ENCODE measurements at places on chromosomes 2 and 18.

DNA sequence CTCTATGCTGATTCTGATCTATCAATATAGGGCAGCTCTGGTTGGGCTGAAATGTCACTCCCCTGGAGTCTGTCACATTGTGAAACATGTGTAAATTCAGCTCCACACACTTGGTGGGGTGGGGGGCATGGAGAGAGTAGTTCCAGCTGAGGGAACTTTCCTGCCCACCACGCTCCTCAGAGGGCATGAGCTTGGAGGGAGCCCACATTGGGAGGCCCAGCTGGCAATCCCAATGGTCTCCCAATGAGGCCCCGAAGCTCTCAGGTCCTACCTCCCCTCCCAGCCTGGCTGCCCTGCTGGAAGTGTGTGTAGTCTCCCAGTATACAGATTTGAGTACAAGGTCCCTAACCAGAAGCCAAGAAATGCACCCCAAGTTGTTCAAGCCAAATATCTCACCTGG is 31.5 kb downstream of the GYPC start:
- DNase-seq: no peak

GRCh38 chr18:50159654-50160046 is 35.3 kb downstream of the MYO5B start:
- DNase-seq: no peak

GRCh38 chr2:45669032-45669486 is 17.6 kb downstream of the PRKCE start:
- no peak for DNase-seq

DNA sequence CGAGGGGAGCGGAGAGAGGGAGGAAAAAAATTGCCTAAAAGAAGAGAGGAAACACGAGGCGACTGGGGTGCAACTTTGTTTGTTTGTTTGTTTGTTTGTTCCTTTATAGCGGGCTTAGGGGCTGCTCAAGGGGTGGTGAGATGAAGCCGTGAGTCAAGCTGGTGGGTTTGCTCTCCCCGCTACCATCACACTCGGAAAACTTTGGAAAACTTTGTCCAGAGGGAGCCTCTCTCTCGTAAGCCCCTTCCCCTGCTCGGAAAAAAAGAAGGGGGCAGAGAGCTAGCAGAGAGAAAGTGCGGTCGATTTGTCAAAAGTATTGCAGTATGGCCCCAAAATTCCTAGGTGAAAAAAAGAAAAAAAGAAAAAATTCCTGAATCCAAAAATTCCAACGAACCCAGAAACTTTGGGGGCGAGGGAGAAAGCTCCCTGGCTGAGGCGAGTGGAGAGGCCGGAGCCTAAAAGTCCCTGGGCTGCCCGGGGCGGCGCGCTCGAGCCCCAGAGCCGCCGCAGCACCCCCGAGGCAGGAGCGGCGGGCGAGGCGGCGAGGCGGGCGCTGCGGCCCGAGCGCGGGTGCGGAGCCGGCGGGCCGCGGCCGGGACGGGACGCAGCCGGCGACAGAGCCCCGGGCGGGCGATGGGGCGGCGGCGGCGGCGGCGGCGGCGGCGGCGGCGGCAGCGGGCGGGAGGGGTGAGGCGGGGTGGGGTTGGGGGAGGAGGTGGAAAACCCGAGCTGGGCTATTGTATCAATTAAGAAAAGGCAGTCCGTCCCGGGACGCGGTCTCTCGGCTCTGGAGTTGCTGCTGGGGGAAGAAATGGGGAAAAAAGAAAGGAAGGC is 558 bp upstream of the CYP26B1 start:
- DNase-seq: peak; percentile 8

DNA sequence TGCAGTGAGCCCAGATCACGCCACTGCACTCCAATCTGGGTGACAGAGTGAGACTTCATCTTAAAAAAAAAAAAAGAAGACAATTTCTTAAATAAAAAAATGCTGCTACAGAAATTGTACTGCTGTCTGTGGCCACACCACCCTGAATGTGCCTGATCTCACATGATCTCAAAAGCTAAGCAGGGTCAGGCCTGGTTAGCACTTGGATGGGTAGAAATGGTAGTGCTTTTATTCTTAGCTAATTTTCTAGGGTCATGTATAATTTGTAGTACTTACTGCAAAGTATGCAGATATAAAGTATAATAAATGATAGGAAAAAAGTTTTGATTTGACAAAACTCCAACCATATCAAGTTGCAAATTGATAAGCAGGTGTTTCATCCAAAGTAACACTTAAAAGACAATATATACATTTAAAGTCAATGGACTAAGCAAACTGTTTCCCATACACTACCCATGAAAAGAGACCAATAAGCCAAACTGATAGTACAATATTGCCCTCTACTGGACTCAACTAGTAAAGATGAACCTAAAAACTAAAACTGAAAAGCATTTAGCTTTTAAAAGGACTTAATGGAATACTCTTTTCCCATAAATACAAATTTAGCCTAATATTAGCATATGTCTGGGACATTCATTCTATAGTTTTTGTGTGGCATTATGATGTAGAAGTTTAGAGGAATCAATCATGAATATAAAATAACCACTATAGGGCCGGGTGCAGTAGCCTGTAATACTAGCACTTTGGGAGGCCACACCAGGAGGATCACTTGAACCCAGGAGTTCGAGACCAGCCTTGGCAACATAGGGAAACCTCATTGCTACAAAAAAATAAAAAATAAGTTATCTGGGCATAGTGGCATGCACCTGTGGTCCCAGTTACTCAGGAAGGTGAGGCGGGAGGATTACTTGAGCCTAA is 18.6 kb upstream of the PEX13 start:
- DNase-seq: peak; percentile 57

DNA sequence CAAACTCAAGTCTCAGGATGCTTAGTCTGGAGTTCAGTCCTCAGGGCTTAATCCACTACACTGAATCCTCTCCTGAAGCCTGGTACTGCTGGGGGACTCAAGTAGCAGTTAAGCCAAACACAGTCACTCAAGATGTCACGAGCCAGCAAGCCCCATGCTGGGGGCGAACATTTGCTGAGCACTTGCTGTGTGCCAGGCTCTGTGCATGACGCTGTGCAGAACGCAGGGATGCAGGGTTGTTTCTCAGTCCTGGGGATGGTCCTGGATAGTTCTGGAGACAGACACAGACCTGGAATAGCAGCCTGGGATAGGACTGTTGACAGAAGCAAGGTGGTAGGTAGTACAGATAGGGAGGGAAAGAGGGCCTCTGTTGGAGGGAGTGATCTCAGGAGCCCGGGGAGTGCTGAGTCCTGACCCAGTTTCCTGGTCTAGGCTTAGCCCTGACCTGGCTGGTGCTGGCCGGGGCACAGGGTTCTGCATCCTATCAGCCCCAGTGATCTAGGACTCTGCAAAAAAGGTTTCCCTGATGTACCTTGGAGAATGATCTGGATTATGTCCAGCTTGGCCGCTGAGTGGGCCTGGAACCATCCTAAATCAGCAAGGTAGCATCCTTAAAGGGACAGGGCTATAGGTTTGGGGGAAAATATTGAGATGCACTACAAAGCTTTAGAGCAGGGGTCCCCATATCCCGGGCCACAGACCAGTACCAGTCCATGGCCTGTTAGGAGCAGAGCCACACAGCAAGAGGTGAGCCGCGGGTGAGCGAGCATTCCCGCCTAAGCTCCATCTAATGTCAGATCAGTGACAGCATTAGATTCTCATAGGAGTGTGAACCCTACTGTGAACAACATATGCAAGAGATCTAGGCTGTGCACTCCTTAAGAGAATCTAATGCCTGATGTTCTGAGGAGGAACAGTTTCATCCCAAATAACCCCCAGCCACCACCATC is 54.7 kb upstream of the OTOF start:
- DNase-seq: no peak

DNA sequence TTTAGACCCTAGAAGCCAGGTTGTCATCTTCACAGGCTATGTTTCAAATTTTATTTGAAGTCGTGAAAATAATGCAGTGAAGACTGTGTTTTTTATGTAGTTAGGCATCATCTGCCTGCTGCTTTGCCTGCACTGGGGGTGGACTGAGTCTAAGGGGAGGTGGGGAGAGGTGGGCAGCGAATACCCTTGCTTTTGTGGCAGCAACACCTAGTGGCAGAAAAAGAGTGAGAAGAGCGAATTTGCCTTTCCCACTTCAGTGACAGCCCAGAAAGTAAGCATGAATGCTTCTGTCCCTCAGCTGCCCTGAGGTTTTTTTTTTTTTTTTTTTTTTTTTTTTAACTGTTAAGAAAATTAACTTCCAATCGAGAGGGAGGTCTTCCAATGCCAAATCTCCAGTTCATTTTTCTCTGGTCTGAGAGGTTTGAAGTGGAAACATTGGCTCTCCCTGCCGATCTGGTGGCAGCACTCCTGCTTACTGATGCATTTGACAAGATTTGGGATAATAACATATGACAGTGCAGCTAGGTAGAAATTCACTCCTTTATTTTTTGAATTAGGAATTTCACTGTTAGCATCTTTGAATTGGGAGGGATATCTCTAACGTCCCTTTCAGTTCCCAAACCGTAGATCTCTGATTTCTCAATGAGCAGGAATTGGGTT is 60.3 kb upstream of the LYPD6B start:
- DNase-seq: no peak

DNA sequence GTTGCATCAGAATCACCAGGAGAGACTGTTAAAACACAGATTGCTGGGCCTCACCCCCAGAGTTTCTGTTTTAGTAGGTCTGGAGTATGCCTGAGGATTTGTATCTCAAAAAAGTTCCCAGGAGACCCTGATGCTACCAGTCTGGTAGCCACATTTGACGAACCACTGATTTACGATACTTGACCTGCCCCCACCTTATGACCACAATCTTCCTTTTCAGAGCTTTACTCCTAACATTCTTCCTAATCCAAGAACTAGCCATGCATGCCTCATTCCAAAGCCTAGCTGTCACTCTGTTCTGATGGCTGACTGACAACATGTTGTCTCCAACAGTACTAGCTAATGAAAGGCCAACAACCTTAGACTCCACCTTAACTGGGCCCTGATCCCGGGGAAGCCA is 191.4 kb downstream of the MBD2 start:
- DNase-seq: no peak

GRCh38 chr18:70299393-70299792 is 10.5 kb downstream of the SOCS6 start:
- no peak for DNase-seq

DNA sequence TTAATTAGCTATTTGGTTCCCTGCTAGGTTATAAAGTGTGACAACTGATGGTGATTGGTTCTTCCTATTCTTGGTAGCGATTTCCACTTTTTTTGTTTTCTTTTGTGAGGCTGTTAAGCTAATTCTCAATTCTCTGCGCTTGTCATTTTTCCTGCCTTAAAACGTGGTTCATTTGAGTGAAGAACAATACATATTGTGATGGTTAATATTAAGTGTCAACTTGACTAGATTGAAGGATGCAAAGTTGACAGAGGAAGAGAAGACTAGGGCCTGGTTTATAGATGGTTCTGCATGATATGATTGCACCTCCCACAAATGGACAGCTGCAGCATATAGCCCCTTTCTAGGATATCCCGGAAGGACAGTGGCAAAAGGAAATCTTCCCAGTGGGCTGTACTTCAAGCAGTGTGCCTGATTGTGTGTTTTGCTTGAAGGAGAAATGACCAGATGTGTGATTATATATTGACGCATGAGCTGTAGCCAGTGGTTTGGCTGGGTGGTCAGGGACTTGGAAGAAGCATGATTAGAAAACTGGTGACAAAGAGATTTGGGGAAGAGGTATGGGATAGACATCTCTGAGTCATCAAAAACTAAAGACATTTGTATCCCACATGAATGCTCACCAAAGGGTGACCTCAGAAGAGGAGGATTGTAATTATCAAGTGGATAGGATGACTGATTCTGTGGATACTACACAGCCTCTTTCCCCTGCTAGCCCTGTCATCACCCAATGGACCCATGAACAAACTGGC is 39.4 kb upstream of the ZNF804A start:
- peak; percentile 18 for DNase-seq

DNA sequence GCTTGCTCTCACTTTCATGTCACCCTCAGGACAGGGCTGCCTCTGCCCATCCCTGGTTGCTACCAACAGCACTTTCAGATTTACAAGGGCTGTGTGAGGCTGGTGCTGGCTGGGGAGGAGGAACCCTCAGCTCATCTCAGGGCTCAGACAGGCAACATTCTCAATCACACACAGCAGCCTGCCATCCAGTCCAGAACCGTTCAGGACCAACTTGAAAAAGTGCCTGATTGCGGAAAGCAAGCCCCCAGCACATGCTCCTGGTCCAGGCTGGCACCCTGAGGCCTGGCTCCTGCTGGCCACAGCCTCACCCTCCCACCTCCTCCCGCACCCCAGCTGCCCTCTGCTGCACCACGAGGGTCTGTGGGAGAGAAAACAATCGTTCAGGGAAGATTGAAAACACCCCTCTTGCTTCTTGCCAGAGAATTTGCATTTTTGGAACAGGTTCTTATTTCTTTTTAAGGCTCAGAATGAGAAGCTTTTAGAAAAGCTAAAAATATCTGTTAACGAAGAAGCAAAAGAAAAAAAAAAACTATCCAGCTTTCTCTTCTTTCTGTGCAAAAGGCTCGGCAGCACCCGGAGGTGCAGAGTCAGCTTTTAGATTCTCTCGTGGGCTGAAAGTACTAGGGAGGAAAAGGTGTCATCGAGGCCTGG is 403.8 kb upstream of the ID2 start:
- DNase-seq: no peak

- DNase-seq: no peak
Observed at GRCh38 chr2:159119652-159120257, 151.3 kb downstream of the TANC1 start.

DNA sequence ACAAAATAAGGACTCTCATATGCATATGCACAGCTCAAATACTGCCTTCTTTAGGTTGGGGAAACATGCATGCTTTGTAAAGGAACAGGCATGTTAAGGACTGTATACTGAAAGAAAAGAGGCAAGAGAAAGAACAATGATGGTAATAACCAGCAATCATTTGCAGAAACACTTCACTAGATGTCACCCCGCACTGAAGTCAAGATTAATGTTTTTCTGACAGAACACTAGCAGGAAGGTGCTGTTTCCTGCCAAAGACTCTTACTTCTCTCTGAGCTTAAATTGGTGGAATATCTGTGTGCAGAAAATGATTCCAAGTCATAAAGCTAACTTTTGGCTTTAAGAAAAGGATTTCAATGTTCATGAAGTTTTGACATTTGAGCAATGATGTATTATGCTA is 19.3 kb upstream of the CSRNP3 start:
- no peak for DNase-seq

GRCh38 chr2:129945557-129945956 is 33.9 kb upstream of the RAB6C start:
- no peak for DNase-seq

DNA sequence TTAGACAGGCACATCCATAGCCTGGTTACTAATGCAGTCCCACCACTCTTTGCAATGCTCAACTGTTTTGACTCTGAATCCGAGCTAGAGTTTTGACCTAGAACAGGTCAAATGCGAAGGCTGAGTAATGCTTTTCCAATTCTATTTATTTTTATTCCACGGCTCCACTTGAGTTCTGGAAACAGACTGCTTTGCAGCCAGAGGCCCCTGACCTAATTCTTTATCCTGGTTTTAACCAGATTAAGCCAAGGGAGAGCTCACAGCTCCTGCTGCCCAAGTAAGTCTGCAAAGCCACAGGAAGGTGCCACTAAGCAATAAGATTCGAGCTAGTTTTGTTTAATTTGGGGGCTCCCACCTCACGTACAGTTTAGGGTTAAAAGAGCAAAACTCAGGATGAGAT is 51.4 kb downstream of the MREG start:
- no peak for DNase-seq

- DNase-seq: no peak
Observed at GRCh38 chr2:102736110-102736409, 25.8 kb upstream of the TMEM182 start.

All from HCEC 1CT (cell line).